ENCODE measurements at places on chromosomes 2 and 18.

DNA sequence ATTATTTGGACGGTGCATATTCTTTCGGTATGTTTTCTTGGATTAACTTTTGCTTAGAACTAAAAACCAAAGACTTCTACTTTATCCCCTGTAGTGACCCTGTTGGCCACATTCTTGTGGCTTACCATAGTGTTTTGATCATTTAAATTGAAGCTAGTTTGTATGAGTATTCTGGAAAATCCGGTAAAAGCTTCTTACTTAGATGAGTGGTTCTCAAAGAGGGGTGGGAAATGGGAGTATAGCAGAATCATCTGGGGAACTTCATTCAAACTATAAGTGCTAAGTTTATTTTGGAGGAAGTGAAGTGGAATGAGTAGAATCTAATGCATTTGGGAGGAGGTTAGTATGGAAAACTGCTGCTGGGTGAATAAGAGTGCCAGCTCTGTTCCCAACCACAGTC lies 3.8 kb downstream of the PPP1CB start:
- no peak for DNase-seq

DNA sequence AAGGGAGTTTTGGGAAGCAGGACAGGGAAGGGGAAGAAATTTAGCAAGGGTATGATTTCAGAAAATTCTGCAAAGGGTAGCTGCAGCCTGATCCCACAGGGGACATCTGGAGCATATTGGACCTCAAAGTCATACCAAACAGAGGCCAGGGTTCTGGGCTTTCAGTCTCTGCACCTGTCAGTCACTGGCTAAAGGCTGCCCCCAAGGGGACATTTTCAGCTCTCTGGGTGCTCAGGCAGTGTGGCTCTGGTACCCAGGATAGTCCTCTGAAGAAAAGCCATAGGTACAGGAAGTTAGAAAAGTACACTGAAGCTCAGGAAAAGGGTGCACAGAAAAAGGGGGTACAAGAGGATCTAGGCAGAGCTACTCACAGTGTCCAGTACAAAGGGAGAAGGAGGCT lies 149.2 kb downstream of the INSIG2 start:
- DNase-seq = no peak

GRCh38 chr2:38692636-38693318 lies 26.9 kb downstream of the GALM start:
- DNase-seq = no peak

GRCh38 chr2:151338115-151338514 lies 19.3 kb upstream of the TNFAIP6 start:
- DNase-seq = no peak

GRCh38 chr2:188974164-188974563 lies at the start of gene COL3A1:
TSS of gene COL3A1 (plus strand) at chr2:188974373. CDS start at chr2:188974490, 117 bp downstream.
- peak; percentile 59 for DNase-seq

- no peak for DNase-seq
Measured at GRCh38 chr2:237819231-237819630, 20.7 kb downstream of the RBM44 start.

DNA sequence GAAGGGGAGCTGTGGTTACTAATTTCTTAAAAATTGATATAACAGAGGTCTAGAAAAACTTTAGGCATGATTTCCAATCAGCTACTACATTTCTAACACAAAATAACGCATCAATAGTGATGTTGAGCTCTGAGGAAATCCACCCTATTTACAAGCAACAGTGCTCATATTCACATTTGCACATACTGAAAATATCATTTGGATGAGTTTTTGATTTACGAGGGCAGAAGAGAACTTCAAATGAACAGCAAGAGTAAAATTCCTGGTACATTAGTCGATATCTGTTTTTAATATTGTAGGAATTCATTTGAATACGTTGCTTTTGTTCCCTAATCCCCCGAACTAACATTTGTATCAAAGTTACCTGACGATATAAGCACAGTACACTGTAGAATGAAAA lies 761.0 kb upstream of the POU3F3 start:
- no peak for DNase-seq

- DNase-seq = no peak
Measured at GRCh38 chr2:102615620-102616436, 3.5 kb upstream of the SLC9A2 start.

DNA sequence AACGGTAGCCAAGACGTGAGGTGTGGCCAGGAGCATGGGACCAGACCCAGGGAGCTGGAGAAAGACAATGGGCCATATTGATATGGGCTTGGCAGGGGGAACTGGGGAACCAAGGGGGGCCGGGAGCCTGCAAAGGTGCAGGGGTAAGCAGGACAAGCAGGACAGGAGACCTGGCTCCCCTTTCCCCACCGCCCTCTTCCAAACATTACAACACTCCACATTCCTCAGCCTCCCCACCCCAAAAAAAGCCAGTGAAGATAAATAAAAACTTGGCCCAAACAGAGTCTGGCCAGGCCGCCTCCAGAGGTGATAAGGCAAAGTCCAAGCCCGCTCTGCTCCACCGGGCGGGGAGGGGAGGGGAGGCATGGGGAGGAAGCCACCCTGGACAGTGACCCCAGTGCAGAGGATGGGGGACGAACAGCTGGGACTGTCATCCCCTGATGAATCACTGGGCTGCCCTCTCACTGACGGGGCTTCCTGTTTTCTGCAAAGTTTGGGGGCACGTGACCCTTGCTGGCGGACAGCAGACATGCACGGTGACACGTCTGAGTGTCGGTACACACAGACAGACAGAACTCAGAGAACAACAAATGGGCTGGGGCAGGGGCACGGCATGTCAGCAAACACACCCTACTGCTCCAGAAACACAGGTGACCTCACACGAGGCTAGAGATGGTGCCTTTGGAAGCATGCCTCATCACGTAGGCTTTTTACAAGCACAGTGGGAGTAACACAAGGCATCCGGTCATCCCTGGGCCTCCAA lies 100.2 kb downstream of the TNS1 start:
- peak; percentile 64 for DNase-seq

DNA sequence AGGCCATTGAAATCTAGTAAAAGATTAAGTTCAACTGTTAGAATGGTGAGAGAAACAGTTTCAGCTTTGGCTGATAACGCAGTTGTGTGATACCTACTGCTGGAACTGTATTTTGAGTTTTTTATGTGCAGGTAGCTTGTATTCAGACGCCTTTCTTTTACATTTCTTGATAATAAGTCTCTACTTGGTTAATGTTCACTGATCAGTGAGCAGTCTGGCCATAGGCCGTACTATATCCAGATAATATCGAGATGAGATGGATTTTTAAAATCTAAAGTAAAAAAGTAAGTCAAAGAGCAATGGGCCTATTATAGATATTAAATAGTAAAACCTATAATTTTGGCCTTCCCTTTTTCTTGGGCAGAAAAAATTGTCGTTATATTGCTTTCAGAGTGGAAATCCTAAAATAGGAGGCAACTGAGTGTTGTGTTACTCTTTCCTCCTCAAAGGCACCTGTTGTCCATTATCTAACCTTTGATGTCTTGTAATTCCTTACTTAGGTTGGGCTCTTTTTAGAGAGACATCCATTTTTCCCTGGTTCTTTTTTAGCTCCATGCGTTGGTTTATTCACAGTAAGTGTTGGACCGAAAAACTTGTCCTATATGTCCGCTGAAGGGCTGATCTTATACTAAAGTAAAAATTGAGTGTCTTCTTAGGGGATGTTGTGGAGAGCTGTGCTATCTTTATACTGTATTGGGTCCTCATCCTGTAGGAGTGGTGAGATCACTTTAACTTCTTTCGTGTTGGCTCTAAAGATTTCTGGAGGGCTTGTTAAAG lies 1.7 kb downstream of the EML4 start:
- no peak for DNase-seq

GRCh38 chr2:239746559-239747246 lies 278.4 kb downstream of the NDUFA10 start:
- DNase-seq = no peak

DNA sequence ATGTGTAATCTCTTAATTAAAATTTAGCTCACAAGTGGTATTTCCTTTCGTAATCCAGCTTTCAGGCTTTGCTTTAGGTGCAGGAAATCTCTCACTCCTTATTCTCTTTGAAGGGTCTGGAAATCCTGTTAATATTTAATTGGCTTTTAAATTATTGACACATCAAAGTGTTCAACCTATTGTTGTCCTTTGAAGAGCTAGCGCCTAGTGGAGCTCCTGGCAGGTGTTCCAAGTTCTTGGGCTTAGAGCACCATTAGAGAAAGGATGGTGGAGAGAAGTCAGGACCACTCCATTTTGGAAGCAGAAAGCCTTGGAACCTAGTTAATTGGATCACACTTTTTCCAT lies 92.4 kb downstream of the CABLES1 start:
- DNase-seq = peak; percentile 52

DNA sequence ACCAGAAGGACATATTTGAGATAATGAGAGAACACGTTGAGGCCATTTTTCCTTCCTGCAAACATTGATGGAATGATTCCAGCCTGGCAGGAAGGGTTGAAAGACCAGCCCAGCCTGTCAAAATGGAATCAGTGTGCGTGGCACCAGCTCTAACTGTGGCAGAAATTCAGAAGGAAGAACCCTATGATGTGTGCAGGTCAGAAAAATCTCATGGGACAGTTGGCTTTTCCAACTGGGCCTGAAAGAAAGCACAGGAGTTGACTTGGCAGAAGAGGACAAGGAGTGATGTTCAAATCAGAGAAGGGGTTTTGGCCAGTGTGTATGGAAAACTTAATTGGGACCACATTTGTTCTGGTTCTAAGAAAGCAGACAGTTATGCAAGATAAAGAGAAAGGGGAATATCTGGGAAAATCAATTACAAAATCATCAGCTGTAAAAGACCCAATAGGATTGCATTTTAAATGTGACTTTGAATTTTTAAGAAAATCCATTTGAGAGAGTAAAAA lies 192.8 kb upstream of the PID1 start:
- DNase-seq = no peak

Measured in left kidney (tissue), 8 donors.